ENCODE measurements at places on chromosomes 4 and X. TPM values are rescaled to one million over a fixed set of nuclear protein-coding genes. Genes with fewer than 3 reads are reported as not detected.

The SPRY1 gene
- total RNA-seq, result 4.1 TPM

The BEND2 gene
- total RNA-seq, result not detected

DNA sequence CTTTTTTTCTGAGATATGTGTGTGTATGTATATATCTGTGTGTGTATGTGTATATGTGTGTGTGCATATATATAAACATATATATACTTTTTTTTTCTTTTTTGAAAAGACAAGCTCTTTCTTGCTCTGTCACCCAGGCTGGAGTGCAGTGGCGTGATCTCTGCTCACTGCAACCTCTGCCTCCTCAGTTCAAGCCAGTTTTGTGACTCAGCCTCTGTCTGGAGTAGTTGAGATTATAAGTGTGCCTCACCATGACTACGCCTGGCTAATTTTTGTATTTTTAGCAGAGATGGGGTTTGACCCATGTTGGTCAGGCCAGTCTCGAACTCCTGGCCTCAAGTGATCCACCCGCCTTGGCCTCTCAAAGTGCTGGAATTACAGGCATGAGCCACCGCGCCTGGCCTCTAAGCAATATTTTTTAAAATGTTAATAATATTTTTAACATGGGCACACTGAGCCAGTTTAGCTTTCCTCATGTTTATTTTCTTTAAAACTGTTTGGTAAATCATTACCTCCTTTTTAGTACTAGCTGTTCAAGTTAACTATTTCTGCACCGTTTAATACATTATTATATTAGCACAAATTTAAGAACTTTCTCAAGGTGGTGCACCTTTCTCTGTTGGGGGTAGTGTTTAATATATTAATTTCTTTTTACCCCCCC lies 33.3 kb downstream of the BBS12 start:
- DNase-seq, result no peak

DNA sequence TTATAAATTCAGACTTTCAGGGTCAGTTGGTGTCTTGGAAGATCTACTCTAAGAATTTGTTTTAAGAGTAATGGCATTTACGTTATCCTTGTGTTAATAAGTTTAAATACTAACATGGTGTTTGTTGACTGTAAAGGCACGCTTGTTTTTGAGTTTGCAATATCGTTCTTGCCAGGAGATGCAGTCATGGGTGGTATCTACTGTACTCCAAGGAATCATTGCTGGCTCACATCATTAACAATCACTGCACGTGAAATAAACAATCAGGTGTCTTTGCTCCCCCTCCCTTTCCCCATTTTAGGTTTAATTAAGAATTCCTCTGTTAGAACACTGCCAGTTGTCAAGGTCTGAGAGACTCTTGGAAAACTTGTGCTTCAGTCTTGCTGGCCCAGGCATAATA lies 1.6 kb downstream of the HHIP start:
- no peak for DNase-seq

GRCh38 chr4:173237152-173237551 lies 68.5 kb downstream of the GALNT7 start:
- no peak for DNase-seq

GRCh38 chrX:147847999-147848398 lies 63.7 kb upstream of the FMR1 start:
- no peak for DNase-seq

- no peak for DNase-seq
Observed at GRCh38 chr4:1826531-1827350, 29.2 kb downstream of the LETM1 start.

The IL2 gene
- not detected for total RNA-seq

- DNase-seq, result no peak
Observed at GRCh38 chrX:38660395-38661102, 99.2 kb downstream of the TSPAN7 start.

- no peak for DNase-seq
Observed at GRCh38 chr4:158155656-158156356, 17.0 kb downstream of the GASK1B start.

- DNase-seq, result no peak
Observed at GRCh38 chr4:68410149-68410548, 37.1 kb upstream of the TMPRSS11E start.

The LIMCH1 gene
- not detected for total RNA-seq

DNA sequence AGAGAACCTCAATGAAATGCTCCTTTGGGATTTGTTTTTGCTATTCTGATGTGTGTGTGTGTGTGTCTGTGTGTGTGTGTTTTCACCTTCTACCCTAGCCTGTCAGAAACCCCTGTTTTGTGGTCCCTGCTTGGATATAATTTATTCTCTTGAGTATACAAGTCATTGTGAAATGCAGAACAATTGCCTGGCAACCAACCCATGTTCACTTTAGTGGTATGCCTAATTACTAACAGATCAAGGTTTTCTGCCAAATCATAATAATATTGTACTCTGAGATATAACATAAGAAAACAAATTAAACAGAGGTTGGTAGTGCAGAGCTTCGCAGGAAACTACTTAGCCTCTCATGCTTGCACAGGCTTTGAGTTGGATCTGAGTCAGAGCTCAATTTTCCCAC lies 7.0 kb upstream of the TET2 start:
- no peak for DNase-seq

DNA sequence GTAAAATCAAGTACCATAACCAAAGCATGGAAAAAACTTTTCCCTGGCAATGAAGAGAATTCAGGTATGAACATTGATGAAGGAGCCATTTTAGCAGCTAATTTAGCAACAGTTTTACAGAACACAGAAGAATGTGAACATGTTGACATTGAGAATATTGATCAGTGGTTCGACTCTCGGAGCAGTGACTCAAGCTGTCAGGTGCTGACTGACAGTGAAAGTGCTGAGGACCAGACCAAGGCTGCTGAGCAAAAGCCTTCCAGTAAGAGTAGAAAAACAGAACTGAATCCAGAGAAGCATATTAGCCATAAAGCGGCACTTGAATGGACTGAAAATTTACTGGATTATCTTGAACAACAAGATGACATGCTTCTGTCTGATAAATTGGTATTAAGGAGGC lies 2.8 kb downstream of the TIGD2 start:
- no peak for DNase-seq

DNA sequence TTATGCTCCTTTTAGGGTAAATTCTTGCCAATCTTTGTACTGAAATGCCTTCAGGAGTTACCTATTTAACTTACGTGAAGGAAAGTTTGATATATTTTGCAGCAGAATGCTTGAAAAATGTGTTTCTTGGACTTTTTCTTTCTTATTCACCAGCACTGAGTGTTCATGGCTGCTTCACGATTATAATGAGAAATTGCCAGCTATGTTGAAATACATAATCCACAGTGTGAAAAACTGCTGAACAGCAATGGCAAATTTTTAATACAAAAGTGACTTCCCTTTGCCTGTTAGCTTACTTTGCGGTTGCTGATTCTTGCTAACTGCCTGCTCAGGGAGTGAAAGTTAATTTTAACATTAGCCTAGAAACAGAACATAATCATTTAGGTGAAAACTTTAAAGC lies 153.8 kb upstream of the SLC4A4 start:
- DNase-seq, result no peak

- DNase-seq, result no peak
Observed at GRCh38 chr4:17013382-17014006, 115.0 kb upstream of the LDB2 start.

GRCh38 chrX:12548746-12549145 lies 242.5 kb upstream of the PRPS2 start:
- DNase-seq, result no peak

DNA sequence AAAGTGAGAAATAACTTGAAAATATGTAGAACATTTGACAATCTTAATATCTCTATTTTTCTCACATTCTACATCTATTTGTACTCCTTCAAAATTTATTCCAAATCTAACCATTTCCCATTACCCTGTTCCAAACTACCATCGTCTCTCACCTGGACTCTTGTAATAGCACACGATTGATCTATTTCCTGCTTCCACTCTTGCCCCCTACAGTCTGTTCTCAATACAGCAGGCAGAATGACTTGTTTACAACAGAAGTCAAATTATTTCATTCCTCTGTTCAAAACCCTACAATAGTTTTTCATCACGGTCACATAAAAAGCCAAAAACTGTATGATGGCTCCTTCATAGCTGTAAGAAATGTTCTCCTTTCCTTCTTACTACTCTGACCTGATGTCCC lies 21.1 kb upstream of the LUZP4 start:
- DNase-seq, result no peak

The ADH6 gene
- not detected for total RNA-seq

DNA sequence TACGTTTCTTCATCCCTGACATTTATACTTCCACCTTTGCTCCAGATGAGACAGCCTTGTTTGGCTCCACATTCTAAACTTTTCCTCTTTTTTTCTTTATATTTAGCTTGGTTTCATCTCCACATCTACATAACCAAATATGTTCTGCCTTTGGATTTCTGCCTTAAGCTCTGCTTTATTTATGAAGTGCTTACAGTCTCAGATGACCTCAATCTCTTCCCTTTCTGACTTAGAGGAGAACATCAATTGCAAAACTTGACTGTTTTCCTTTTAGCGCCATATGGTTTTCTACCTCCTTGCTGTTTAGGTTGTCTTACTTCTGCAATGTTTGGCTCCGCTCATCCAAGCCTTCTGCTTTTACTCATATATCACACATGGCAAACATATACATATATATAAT lies 7.5 kb downstream of the ASB5 start:
- DNase-seq, result no peak

DNA sequence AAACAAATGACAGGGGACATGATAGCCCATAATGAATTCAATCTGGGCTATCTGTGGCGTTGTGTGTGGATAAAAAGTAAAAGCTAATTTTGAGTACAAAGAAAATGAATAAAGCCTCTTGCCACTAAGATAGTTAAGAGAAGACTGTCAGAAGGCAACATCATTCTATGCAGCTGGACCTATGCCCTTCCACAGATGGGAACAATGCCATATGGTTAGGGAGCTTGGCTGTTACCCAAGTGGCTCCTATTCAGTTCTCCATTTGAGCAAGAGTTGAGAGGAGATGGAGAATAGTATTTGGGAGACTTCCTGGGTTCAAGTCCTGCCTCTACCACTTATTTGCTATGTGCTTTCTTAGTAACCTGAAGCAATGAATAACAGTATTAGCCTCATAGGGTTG lies 107.7 kb downstream of the ANXA3 start:
- no peak for DNase-seq

The S100P gene
- not detected for total RNA-seq

DNA sequence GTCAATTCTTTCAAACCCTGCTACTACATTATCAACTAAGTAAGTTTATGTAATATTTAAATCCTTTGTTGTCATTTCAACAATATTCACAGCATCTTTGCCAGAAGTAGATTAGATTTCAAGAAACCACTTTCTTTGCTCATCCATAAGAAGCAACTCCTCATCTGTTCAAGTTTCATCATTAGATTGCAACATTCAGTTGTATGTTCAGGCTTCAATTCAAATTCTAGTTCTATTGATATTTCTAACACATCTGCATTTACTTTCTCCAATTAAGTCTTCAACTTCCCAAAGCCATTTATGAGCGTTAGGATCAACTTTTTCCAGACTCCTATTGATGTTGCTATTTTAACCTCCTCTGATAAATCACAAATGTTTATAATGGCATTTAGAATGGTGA lies 66.1 kb downstream of the BMP3 start:
- DNase-seq, result no peak

DNA sequence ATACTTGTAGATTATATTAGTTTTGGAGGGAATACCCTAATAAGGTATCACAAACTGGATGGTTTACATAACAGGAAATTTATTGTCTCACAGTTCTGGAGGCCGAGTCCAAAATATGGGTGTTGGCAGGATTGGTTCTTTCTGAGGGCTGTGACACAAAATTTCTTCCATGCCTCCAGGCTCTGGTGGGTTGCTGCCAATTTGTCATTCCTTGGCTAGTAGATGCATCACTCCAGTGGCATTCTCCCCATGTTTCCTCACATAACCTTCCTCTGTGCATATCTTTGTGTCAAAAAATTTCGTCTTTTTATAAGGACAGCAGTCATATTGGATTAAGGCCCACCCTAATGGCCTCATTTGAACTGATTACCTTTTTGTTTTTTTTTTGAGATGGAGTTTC lies 49.3 kb downstream of the APELA start:
- no peak for DNase-seq

DNA sequence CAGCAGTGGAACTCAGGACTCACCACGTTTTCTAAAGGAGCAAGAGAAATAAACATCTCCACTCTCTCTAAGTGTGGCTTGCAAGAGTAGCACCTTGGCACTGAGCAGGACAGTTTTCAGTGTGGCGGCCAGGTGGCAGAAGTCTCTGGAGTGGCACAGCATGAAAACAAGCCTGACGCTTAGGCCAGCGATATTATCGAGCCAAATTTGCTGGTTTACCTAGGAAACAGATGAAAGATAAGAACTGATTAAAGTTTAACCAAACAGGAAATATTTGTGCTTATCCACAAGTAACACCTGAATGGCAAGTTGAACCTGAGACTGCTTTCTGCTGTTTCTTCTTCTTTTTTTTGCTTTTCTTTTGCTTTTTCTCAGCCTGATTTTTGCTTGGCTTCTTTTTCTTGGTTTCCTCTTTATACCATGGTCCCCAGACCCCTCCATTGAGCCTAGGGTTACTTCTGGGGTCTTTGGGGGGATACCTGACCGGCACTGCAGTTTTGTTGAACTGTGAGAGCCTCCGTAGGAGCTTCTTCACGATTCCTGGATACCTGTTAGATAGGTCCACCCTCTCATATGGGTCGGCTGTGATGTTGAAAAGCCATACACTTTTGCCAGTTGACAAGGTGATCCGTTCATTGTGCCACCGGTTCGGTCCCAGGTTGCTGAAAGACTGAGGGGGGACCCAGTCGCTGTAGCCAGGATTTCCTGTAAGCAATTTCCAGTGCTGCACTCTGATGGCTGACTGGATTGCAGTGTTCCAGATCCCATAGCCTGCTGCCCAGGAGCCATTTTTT lies 77.3 kb downstream of the ARSJ start:
- DNase-seq, result no peak

DNA sequence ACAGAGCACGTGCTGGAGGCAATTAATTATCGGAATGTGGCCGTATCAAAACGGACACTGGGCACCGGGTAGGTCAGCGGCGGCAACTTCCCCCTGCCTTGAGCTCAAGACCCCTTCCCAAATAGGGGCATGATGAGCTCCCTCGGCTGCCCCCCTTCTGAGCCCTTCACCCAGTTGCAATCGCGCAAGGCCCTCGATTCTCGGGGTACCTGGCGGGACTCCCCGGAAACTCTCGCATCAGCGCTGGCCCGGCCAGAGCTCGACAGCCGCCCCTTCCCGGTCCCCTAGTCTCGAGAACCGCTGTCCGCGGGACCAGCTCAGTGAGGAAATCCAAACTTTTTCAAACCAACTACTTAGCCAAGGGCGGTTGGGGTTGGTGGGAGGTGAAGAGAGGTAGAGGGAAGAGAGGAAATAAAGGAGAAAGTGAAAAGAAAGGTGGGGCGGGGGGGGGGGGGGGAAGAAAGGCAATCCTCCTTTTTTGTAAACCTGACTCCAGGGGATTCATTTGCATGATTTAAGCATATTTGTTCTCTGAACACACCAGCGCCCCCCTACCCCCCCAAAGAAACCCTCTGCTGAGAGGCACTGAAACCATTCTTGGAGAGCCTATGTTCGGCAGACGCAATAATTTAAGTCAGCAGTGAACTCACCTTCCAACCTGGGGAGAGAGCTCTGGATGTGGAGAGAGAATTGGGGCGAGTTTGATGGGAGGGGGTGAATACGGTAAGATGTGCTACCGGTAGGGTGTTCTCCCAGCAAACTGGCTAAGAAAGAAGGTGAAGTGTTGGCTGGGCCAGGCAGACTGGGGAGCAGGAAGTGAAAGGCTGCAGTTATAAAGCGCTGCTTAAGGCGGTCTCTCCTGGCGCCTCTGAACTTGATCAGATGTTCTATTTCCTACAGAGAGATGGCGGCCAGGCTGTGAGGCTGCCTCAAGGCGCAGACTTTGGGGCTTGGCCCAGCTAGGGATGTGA lies 2.0 kb upstream of the ZIC3 start:
- DNase-seq, result no peak

The RPA4 gene
- 0.81 TPM for total RNA-seq
